ENCODE measurements at places on chromosomes 16 and 17.

DNA sequence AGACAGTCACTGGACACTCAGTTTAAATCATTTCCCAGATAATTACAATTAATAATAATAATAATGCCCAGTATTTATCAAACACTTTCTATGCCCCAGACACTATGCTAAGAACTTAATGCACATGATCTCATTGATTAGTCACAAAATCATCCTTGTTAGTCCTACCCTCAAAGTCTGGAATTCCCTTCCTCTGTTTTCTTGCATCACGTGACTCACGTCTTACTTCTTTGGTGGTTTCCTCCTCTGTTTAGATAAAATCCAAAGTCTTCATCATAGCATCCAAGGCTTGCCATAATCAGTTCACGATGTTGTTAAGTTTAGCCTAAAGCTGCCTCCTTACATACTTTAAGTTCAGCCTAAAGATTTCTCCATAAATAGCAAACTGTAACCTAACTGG, 471.9 kb downstream of the PMP22 start:
- no peak for DNase-seq

- peak; percentile 60 for DNase-seq
These were observed 3.5 kb downstream of the LIMD2 start for GRCh38 chr17:63696381-63696961.

DNA sequence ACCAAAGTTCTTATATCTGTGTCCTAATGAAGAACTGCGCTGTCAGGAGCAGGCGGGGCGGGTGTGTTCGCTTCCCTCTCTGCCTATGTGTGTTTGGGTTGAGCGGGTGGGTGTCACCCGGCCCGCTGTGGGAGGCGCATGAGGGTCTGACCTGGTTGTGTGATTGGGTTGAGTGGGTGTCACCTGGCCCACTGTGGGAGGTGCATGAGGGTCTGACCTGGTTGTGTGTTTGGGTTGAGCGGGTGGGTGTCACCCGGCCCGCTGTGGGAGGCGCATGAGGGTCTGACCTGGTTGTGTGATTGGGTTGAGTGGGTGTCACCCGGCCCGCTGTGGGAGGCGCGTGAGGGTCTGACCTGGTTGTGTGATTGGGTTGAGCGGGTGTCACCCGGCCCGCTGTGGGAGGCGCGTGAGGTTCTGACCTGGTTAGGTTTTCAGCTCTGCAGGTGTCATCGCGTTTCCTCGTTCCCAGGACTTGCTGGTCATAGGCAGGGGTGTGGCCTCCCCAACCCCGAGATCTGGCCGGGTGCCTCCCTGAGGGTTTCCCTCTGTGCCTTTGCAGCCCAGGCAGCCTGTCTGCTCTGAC, 69.6 kb upstream of the ZNF750 start:
- no peak for DNase-seq

GRCh38 chr17:44910231-44911106, 4.8 kb downstream of the GFAP start:
- no peak for DNase-seq

- DNase-seq = no peak
These were observed 1.1 kb downstream of the TOX3 start for GRCh38 chr16:52545898-52546266.

- no peak for DNase-seq
These were observed 13.2 kb downstream of the SLX4 start for GRCh38 chr16:3598236-3598635.

DNA sequence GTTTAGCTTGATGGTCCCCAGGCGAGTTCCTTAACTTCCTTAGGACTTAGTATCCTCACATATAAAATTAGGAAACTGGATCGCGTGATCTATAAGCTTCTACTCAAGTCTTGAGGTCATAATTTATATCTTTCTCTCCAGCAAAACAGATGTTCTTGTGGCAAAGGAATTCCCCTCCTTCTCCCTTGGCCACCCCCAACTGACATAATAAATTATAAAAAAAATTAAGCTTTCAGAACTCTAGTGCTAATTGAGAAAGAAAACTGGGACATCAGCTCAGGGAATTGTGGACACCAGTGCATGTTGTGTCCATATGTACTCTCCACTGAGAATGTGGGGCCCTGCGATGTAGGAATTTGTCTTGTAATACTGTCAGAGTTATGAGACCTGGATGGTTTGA, 13.5 kb downstream of the GNAO1 start:
- DNase-seq = no peak

GRCh38 chr17:31752584-31752983, 106.5 kb downstream of the COPRS start:
- no peak for DNase-seq

- no peak for DNase-seq
These were observed 81.7 kb downstream of the MRM3 start for GRCh38 chr17:863880-864279.

GRCh38 chr16:83513008-83513755, 294.6 kb upstream of the HSBP1 start:
- DNase-seq = no peak

- no peak for DNase-seq
These were observed 7.2 kb downstream of the CA7 start for GRCh38 chr16:66851166-66851964.

- no peak for DNase-seq
These were observed 52.2 kb downstream of the ABCC12 start for GRCh38 chr16:48103591-48103990.

DNA sequence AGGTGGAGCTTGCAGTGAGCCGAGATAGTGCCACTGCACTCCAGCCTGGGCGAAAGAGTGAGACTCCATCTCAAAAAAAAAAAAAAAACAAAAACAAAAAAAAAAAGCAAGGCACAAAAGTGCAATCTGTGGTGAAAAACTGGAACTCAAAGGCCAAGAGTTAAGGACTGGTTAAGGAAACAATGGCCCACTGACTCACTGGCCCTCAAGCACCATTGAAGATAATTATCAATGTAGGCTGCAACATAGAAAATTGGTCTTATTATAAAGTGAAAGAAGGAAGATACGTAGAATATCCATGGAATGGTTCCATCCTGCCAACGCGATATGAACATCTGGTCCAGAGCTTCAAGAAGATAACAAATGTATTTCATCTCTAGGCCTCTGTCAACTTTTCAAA, 444.2 kb downstream of the SOX9 start:
- DNase-seq = no peak

DNA sequence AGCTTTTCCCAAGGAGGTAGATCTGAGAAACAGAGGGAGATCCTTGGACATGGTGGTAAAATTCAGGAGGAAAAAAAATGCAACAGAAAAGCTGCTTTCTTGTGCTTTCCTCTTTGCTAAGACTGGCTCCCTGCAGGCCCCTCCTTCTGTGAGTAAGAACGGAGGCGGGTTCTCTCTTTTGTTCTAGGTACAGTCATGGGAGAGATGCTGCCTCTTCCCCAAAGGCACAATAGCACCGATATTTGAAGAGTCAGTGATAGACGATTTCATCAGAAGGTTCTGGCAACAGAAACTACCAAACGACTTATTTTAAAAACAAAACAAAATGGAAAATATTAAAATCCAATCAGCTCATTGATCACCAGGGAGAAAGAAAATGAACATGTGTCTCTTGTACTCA, 32.6 kb upstream of the KIFC3 start:
- no peak for DNase-seq

GRCh38 chr16:50246299-50247122, 19.8 kb upstream of the ADCY7 start:
- DNase-seq = no peak

- DNase-seq = peak; percentile 16
These were observed 5.7 kb upstream of the SPNS2 start for GRCh38 chr17:4492721-4493561.

- no peak for DNase-seq
These were observed 248.1 kb downstream of the HS3ST3A1 start for GRCh38 chr17:13353590-13353989.
